ENCODE measurements at places on chromosomes 2 and 18.

DNA sequence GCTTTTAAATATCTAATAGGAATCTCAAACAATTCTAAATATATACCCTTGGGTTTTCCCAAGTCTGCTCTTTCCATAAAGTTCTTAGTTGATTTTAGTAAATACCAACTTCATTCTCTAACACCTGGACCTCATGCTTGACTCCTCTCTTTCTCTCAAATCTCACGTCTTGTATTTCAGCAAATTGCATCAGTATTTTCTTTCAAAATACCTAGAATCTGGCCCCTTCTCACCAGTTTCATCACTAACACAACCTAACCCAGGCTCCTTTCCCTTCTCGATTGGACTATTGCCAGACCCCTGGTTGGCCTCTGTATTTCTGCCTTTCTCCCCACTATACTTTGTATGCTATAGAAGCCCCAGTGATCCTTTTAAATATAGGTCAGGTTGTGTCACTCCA is 23.0 kb upstream of the FAM171B start:
- DNase-seq, result no peak

GRCh38 chr2:100237770-100238169 is 84.5 kb downstream of the LONRF2 start:
- DNase-seq, result no peak

- DNase-seq, result no peak
Measured at GRCh38 chr2:120461092-120461491, 115.2 kb downstream of the INHBB start.

- peak; percentile 22 for DNase-seq
Measured at GRCh38 chr2:8684540-8684877, 2.7 kb downstream of the ID2 start.

DNA sequence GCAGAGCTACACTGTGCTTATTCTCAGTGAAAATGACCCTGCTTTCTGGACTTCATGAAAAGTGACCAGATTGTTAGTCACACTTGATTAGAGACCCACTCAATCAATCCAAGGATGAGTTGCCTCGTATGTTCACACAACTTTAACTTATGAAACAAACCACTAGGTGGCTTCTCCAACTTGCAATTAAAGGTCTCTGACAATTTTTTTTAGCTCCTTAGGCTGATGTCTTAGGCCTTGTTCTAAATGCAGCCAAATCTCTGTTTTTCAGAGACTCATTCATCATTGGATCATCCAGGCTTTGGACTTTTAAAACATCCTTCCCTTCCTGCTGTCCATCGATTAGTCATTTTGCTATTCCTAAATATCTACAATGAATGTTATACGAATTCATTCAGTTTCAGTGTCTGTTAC is 63.4 kb downstream of the MREG start:
- no peak for DNase-seq

GRCh38 chr2:181674461-181674860 is 5.9 kb downstream of the NEUROD1 start:
- no peak for DNase-seq

DNA sequence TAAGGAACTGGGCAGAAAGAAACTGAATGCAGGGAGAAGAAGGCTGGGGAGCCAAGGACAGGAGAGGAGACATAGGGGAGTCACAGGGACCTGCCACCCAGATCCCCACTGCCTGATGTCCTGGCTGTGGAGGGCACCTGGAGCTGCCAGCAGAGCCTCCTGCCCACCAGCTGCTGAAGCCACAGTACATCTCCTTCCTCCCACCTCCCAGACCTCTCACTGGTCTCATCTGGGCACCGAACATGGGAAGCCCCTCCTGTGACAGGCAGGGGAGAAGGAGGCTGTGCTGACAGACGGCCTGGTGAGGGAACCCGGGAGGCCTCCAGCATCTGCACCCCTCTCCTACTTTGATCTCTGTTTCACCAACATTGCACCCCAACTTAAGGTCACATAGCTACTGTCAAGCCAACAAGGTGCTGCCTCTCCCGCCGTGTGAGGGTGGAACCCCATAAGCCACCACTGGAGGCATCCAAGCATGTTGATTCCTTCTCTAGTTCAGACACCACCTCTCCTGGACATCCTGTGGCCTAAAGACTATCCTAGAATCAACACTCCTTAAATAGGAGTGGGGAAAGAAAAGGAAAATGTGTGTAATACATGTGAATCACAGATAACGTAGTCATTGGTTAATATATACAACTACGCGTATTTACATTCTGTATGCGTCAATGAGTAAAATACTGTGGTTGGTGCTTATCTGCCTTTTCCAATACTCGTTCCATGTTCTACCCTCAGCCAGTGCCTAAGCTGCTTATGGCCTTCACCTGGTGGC is 3.5 kb upstream of the RNPEPL1 start:
- DNase-seq, result peak; percentile 61

- DNase-seq, result no peak
Measured at GRCh38 chr18:49178736-49179135, 228.0 kb upstream of the SMAD7 start.

DNA sequence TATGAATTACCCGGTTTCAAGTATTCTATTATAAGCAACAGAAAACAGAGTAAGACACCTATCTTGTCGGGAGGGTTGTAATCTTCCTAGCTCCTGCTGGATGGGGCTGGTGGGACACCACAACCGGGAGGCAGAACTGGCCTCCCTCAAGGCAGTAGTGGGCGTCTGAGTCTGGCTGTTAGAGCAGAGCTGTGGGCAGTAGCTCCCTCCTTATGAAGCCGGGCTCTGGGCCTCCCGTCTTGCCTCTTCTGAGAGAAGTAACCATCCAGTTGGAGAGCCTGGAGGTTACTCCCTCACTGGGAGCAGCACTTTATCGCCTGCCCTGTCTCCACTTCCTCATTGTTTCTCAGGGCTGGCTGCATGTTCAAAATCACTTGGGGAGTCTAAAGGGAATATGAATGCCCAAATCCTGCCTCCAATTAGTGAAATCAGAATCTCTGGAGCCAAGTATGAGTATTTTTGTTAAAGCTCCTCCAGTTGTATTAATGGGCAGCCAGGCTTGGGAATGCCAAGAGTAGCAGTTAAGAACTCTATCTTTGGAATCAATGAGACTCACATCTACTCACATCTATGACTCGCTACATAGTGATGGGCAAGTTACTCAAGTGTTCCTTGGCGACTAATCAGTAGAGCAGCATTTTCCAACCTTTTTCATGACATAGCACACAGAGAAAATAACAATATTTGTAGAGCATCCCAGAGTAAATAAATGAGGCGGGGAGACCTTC is 27.3 kb upstream of the NRP2 start:
- DNase-seq, result no peak

- DNase-seq, result no peak
Measured at GRCh38 chr2:48417856-48418838, 111.8 kb upstream of the STON1 start.

DNA sequence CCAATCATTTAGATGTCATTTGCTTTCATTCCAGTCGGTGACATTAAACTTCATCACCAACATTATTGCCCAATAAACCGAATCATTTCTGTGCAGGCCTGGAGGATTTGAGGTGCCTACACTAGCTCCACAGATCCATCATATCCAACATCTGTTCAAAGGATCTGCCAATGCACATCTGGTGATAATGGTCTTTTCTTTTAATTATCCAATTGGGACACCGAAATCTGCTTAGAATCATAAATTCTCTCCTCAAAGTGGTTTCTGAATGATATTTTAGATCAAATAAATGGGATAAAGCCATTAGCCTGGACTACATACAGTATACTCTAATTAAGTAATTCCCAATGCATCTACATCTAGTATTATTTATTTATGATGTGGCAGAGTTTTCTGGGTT is 85.6 kb downstream of the ABCA12 start:
- no peak for DNase-seq

DNA sequence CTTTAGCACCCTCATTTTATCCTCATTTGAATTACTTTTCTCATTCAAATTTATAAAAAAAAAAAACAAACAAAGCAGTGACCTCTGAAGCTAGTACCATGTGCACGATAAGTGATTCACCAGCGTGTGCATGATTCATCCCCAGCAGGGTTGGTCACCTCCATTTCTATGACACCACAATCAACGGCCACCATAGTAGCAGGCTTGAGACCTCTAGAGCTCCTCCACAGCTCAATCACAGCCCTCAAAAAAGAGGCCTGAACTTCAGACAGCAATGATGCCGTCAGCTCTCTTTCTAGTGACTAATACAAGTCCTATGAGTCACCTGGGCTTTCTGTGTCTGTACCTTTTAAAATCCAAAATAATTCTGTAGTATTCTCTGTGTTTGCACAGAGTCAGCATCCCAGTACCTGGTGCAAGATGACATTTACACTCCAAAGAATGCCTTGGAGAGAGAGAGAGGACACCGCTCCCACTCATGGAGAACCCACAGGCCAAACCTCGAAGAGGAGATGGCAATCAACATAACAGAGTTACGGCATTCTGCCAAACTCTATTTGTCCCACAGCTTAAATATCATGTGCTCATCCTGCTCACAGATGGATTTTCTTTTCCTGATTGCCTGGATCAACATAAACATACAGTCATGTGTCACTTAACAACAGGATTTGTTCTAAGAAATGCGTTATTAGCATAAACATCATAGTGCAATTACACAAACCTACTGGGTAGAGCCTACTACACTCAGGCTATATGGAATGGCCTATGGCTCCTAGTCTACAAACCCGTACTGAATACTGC is 58.7 kb downstream of the L3MBTL4 start:
- no peak for DNase-seq

DNA sequence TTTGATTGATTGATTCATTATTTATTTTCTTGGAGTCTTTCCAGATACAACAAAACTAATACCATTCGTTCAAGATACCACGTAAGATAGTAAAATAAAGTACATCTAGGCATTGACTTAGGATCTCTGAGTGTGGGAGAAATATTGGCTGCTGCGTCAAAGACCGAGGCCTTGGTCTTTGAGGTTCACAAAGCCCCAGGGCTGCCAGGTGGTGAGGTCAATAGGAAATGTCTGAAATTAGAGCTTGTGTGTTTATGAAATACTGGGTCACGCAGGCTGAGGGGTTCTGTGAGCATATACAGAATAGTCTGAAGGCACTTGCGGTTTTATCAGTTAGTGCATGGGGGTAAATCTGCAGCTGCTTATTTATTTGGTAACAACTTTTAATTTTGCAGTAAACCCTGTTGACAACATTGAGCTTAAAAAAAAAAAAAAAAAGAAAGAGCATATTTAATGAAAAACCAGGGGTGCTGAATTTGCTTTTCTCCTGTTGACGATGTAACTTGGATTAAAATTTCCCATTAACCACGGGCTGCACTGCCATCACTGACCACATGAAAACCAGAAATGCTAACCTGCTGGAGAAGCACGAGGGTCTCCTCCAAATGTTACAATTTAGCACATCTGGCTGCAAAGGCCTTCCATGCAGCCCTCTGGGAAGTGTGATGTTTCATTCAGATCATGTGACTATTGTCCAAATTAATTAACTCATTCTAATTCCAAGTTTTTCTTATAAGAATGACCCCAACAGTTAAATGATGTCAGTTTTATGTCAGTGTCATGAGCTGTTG is 27.1 kb upstream of the SERPINB12 start:
- DNase-seq, result no peak

DNA sequence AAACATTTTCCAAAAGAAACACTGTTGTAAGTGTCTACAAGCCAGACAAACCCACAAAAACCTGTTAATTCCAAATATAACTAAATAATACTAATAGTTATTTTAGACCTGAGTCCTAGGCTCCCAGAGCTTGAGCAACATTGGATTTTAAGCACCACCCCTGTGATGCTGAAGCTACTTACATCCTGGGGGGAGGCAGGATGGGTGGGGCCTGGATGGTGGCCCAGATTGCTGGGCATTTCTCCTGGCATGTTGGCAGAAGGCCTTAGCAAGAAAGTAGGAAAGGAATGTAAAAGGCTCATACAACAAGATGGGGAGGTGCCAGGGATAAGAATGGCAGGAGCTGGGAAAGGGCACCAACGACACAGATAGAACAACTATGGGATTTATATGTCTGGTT is 50.7 kb upstream of the OTX1 start:
- no peak for DNase-seq

DNA sequence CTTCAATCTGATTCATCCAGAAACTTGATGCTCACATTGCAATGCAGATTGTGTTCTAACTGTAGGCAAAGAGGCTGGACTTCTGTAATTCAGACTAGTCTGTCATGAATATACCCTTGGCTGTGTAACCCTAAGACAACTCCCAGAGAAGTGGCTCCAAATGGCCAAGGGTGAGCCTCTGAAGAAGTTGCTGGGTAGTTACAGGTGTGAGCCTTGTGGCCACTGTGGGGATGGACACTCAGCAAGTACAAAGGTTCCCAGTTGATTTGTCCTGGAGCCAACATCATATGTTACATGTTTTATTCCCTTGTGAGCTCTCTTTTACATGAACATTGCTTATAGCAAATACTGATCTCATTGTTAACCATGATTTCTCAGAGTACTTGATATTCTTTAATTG is 94.8 kb upstream of the KCNJ3 start:
- no peak for DNase-seq

GRCh38 chr2:25014631-25015030 is 27.2 kb upstream of the EFR3B start:
- DNase-seq, result no peak

DNA sequence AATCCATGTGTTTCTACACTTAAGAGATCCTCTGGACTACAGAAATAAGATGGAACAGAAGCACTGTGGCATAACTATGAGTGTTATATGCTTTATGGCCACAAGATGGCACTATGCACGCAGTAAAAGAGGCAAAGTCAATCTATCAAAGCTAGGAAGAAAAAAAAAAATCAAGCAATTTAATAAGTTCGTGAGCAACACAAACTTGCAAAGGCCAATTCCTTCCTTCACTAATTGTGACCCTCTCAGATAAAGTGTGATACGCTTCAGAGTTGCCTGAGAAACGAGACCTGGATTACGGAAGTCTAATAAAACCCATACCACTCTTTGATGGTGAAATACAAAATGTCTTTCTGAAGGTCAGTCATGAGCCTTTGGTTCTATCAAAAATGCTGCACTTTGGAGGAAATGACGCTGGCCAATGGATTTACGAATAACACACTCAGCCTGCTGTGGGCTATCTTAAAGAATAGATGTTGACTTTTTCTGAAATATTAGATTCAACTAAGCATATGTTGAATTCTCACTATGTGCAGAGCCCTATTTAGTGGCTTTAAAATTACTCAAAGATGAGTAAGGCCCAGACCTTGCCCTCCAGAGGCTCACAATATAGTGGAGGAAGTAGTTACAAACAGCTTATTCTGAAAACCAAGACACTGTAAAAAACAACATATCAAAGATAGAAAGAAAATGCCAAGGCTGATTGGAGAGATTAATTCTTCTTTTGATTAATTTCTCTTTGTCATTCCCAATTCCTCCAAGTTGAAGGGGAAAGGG is 35.5 kb upstream of the TTR start:
- DNase-seq, result peak; percentile 32

- no peak for DNase-seq
Measured at GRCh38 chr2:192357217-192357616, 162.5 kb upstream of the TMEFF2 start.

DNA sequence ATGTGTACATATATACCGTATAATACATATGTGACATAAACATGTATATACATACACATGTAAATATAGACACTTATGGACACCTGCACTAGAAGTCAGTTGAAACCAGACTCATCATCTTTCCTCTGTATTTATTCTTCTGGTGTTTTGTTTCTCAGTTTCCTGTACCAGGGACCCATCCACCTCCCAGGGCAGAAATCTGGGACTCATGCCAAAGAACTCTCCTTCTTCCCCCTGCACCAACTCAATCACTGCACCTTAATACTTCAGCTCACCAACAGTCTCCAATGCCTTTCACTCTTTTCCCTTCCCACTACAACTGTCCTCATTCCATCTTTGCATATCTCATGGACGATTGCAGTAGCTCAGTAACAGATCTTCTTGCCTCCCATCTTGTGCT is 428.0 kb downstream of the FBXO15 start:
- DNase-seq, result no peak

- no peak for DNase-seq
Measured at GRCh38 chr2:172677363-172677762, 58.3 kb upstream of the RAPGEF4 start.

GRCh38 chr2:138030459-138030858 is 66.2 kb downstream of the HNMT start:
- DNase-seq, result no peak
